ENCODE measurements at places on chromosomes 6 and 20.

- DNase-seq: no peak
Measured at GRCh38 chr6:53771785-53772624, 22.8 kb upstream of the LRRC1 start.

- DNase-seq: no peak
Measured at GRCh38 chr6:73028124-73028766, 197.1 kb downstream of the KHDC1L start.

DNA sequence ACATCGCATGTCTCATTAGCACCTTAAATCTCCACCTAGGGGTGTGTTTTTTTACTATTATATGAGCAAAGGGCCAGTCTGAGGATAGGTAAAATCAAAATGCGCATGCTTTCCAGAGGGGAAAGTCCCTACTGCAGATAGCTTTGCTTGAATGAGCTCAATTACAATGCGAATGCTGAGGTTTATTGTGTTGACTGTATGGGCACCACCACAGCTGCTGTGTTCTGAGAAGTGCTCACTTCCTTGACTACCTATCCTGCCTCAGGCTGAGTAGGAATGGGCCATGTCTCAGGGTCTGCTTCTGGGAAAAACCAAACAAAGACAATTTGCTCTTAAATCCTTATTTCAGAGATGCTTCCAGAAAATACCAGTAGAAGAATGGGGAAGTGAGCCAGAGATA lies 36.6 kb downstream of the MOCS1 start:
- DNase-seq: no peak

DNA sequence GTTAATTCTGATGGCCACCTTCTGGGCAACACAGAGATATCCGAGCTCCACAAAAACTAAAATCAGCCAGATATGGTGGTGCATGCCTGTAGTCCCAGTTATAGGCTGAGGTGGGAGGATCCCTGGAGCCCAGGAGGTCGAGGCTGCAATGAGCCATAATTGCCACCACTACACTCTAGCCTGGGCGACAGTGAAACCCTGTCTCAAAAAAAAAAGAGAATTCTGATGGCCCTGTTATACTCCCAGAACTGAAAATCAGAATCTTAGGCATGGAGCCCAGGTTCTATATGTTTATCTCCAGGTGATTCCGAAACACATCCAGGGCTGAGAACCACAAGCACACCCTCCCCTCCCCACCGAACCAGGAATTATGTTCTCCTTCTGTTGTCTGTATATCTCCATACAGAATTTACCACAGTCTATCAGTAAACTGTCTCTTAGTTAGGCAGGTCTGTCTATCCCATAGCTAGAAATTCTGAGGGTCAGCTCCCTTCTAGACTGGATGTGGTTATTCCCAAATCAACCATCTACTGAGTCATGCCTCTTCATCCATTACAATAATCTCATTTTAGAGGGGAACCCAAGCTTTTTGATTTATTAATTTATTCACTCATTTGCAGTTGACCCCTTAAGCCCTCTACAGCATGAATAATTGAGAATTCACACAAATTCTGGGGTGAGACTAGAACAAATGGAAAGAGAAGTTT lies 24.8 kb upstream of the CCND3 start:
- DNase-seq: no peak
